ENCODE measurements at places on chromosomes 6 and 20.

GRCh38 chr6:121925024-121925423, 474.4 kb upstream of the HSF2 start:
- DNase-seq = no peak

- DNase-seq = no peak
Measured at GRCh38 chr6:116535109-116535508, 10.4 kb downstream of the TRAPPC3L start.

DNA sequence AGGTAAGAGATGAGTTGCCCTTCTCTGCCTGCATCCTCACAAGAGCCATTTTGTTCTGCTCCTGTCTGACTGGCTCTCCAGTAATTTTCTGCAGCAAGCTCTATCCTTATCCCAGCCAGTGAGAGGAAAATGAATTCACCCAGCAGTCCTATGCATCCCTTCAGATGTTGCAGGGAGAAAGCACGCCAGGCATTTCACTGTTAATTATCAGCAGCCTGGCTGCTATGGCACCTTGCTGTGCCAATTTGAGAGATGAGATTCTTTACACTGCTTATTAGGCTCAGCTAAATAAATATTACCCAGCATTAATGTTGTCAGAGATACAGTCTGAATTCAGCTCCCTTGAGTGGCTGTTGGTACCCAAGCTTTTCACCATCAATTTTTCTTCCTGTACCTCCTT, 61.1 kb upstream of the SNAP25 start:
- DNase-seq = no peak

GRCh38 chr20:50144362-50144761, 9.2 kb downstream of the PEDS1 start:
- no peak for DNase-seq

GRCh38 chr6:125219361-125219895, 65.9 kb downstream of the TPD52L1 start:
- DNase-seq = no peak

DNA sequence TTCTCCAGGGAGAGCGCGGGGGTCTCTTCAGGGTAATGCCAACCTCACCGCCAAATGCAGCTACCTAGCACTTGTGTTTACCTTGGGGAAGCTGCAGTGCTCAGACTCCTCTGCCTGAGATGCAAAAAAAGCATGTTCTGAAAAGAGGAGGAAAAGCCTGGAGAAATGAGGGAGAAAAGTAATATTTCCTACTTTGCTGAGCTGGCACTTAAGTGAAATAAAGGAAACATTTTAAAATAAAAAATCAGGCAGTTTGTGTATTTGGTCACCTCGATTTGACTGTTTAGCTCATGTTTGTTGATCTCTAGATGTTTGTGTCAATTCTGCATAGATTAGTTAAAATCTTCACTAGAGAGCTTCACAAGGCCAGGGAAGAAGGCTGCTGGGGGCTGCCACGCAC, 487.2 kb downstream of the QKI start:
- DNase-seq = no peak

DNA sequence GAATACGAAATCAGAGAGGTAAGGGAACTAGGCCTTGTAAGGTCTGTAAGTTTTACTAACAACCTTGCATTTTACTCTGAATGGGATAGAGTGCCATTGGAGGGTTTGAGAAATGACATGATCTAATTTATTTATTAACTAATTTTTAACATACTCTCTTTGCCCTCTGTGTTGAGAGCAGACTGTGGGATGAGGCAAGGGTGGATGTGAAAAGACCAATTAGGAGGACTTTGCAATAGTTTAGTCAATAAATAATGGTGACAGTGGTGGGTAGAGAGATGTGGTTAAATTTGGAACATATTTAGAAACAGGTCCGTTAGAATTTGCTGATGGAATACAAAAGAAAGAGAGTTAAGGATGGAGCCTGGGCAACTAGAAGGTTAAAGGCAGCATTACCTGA, 60.0 kb downstream of the MKKS start:
- no peak for DNase-seq
